H7 (cell line): ENCODE measurements at places on chromosomes 1 and 21. TPM values are rescaled to one million over a fixed set of nuclear protein-coding genes. Genes with fewer than 3 reads are reported as not detected.

The CLEC20A gene
- not detected in 2 replicates for total RNA-seq

The COX20 gene
- 8.7 and 11.6 TPM in 2 replicates for total RNA-seq

The BRINP2 gene
- total RNA-seq: not detected in 2 replicates

- no peak for DNase-seq
Measured at GRCh38 chr1:41655632-41656031, 171.1 kb upstream of the EDN2 start.

GRCh38 chr1:164587617-164588501, 28.9 kb downstream of the PBX1 start:
- no peak for DNase-seq

The SLC9C2 gene
- not detected in 2 replicates for total RNA-seq

DNA sequence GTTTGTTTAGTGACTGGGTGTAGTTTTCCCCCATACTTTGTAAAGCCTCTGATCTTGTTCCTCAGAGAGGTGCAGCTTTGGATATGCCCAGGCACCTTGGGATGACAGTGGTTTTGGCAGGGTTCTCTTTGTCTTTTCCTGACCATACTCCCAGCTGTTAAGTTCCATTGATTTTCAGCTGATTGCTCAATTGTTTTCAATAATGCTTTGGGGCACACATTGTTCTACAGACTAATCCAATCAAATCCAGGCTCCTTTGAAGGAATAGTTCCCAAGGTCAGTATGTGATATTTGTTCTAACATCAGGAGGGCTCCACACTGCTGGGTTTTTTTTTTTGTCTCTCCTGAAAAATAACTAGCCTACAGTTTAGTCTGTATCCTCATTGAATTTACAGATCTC, 24.8 kb downstream of the PPP2R5A start:
- DNase-seq: peak; percentile 12

GRCh38 chr1:225879521-225880221, 2.5 kb downstream of the TMEM63A start:
- no peak for DNase-seq

DNA sequence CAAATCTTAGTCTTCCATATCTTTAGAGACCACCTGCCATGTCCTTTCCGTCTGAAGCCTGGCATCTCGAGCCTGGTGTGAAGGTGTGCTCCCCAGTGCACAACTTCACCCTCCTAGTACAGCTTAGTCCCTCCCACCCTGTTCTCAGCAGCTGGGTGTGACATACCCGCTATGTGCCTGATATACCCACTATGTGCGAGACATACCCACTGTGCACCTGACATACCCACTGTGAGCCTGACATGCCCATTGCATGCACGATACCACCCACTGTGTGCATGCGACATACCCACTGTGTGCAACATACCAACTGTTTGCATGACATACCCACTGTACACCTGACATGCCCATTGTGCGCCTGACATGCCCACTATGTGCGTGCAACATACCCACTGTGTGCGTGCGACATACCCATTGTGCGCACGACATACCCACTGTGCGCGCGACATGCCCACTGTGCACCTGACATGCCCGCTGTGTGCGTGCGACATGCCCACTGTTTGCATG, 3.0 kb upstream of the RRP1 start:
- DNase-seq: no peak

The PTAFR gene
- total RNA-seq: 0.55 and 0.81 TPM in 2 replicates

The MATN1 gene
- 0.26 and 0.76 TPM in 2 replicates for total RNA-seq

The MCOLN2 gene
- 0.38 and 0.70 TPM in 2 replicates for total RNA-seq

The AK5 gene
- 0.35 and 1.2 TPM in 2 replicates for total RNA-seq

GRCh38 chr1:153032677-153033308, 1.8 kb downstream of the SPRR1B start:
- peak; percentile 72 for DNase-seq

DNA sequence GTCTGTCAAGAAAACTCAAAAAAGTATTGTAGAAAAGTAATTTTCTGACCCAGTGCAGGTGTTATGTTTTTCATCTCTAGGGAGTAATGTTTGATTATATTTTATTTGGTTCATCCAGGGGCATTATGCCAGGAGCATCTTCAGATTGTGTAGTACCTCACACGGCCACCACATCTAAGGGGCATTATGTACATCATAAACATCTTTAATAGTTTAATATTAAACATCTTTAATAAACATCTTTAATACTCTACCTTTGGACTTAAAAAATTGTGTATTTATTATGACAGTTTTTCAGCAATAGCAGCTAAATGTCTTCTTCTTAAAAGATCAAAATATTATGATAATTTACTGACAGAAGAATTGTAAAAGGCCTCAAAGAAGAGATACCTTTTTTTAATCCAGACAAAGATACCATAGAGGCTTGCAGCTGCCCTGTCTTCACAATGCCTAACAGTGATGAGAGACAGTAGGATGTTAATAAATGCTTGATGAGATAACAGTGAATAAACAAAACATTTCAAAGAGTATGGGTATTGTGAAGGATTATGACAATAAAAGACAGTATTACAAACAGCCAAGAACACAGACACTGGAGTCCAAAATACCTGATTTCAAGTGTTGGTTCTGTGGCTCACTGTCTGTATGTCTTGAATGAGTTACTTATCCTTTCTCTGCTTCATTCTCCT, 240.9 kb upstream of the ADGRL2 start:
- DNase-seq: no peak

GRCh38 chr21:34707876-34708325, 39.1 kb downstream of the CLIC6 start:
- no peak for DNase-seq

- no peak for DNase-seq
Measured at GRCh38 chr1:84692391-84692790, 2.1 kb upstream of the SSX2IP start.

DNA sequence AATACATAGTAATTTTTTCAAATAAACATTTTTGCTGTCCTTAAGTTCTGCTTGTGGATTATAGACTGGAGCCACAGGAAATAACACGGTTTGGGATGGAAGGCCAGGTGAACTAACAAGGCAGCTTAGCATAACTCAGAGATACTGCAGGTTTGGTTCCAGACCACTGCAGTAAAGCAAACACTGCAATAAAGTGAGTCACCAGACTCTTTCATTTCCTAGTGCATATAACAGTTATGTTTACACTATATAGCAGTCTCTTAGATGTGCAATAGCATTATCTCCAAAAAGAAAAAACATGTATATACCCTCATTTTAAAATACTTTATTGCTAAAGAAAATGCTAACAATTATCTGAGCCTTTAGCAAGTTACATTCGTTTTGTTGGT, 22.0 kb downstream of the LRRC42 start:
- DNase-seq: no peak

The PLA2G2A gene
- total RNA-seq: 0.44 TPM in 1 of 2 replicates, not detected in the other

The DIRAS3 gene
- 0.10 TPM in 1 of 2 replicates, not detected in the other for total RNA-seq

DNA sequence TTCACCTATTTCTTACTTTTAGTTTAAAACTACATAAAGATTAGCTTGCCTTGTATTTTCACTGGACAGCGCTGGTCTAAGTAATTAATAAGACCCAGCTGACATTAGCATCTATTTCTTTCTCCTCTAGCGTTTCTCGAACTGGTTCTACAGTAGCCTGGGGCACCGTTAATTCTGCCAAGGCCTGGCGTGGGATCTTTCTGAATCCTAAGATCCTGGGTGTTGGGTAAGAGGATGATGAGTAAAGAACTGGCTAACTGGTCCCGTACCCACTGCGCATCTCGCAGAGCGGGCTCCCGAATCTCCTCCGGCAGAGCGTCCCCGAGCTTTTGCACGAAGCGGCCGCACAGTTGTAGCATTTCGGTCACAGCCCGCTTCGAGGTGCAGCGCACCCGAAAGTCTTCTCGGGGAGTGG, 309 bp downstream of the NSL1 start:
- DNase-seq: peak; percentile 77

The APOBEC4 gene
- total RNA-seq: not detected in 2 replicates

GRCh38 chr1:235502601-235503402, 1.4 kb downstream of the B3GALNT2 start:
- DNase-seq: no peak

GRCh38 chr1:95249916-95250315, 15.9 kb downstream of the RWDD3 start:
- DNase-seq: no peak

DNA sequence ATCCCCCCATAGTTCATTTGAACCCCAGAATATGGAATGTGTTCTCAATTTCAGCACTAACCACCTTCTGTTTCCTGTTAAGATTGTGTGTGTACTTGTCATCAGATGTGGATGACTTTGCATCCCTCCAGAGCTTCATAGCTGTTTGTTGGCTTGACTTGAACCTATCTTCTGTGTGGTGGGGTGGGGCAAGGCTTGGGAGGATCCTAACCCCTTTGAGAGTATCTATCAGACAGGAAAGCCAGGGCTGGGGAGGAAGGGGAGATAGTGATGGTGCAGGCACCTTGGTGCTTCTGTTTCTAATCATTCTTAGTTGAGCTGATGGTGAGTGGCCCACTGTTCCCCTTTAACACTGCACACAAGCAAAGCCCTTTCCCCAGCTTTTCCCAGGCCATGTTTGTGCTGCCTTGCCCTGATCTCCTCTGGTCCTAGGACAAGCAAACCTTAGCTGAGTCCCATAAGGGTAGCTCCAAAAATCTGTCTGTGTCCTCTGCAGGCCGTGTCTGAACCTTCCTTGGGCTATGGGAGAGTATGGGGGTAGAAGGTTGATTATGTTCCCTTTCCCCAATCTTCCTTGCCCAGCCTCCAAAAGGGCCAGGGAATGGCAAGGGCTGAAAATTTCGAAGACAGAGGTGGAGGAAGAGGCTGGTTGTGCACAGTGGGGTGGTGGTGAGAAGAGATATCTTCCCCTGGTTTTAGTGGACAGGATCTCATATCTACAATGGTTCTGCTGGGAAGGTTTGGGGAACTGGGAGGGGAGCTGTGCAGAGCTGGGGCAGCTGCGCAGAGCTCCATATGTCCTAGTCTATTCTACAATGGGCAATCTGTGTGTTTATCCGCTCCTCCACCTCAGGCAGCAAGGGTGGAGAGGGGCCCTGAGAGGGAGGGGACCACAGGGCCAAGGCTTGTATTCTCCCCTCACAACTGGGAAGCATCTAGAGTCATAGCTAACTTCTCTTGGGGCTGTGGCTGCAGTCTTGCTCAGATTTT, 1.4 kb downstream of the NHLH1 start:
- no peak for DNase-seq

DNA sequence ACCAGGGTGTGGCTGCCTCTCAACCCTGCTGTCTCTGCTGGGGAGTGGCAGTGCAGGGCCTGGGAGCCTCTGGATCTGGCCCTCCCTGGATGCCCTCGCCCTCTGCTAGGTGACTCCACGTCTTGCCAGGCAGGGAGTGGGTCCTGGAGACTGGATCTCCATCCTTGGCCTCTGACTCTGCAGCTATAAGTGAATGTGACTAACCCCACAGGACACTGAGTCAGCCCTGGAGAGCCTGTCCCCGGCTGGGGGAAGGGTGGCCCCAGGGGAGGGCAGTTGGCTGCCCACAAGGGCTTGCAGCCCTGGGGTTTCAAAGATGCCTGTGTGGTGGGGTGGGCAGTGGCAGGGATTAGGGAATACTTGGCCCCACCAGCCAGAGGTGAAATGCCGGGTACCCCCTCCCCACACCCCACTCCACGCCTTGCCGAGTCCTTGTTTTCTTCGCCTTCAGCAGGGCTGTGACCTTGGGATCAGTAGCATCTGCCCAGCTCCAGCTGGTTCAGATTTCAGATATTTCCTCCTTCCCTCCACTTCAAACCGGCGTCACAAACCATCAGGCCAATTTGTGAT, 1.9 kb upstream of the MYBPH start:
- peak; percentile 45 for DNase-seq

DNA sequence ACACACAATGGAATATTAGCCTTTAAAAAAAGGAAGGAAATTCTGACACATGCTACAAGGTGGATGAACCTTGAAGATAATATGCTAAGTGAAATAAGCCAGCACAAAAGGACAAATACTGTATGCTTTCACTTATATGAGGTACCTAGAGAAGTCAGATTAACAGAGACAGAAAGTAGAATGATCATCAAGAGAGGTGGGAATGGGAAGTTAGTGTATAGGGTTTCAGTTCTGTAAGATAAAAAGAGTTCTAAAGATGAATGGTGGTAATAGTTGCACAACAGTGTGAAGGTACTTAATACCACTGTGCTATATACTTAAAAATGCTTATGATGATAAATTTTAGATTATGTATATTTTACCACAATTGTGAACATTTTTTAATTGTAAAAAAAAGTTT, 7.2 kb downstream of the RPAP2 start:
- DNase-seq: no peak

DNA sequence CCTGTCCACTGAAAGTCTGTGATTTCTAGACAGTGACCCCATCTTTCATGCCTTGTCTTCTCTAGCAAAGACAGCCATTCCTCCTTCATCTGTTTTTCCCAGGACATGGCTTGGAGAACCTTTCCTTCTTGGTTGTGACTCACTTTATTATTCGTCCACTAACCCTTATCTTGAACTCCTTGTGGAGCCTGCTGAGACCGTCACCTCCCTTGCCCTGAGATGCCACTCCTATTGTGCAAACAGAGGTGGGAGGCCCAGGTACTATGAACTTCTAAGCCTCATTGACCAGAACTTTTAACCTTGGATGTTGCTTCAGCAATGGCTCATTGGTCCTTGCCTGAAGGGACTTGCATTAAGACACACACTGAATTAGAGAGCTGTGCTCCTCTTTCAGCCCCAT, 117.5 kb downstream of the FOXD2 start:
- DNase-seq: no peak

- DNase-seq: no peak
Measured at GRCh38 chr1:216903382-216903740, 180.1 kb upstream of the ESRRG start.

GRCh38 chr1:155178441-155179111, 4.9 kb downstream of the TRIM46 start:
- DNase-seq: peak; percentile 57

The SLC26A9 gene
- not detected in 2 replicates for total RNA-seq

DNA sequence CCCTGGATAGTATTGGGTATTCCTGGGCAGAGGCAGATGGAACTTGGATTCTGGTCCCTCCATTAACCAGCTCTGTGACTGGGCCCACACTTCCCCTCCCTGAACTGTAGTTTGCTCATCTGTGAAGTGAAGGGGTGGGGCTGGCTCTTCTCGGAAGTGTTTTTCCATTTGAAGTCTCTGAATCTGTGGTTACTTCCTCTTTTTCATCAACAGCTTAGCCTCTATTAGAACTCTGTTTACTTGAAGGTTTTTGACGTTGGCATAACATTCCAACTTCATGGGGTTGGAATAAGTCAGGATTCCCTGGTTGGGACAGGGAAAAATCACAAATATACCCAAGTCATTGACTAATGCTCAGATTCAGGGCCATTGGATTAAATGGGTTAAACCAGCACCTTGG, 3.6 kb downstream of the KIAA0040 start:
- DNase-seq: no peak

- DNase-seq: no peak
Measured at GRCh38 chr21:41630249-41630648, 122.3 kb upstream of the TMPRSS2 start.

The LCE6A gene
- not detected in 2 replicates for total RNA-seq

The AKIRIN1 gene
- total RNA-seq: 268 and 318 TPM in 2 replicates
